ENCODE measurements at places on chromosomes 3 and 15.

GRCh38 chr3:159234306-159234705, 432.5 kb downstream of the MFSD1 start:
- DNase-seq: no peak

DNA sequence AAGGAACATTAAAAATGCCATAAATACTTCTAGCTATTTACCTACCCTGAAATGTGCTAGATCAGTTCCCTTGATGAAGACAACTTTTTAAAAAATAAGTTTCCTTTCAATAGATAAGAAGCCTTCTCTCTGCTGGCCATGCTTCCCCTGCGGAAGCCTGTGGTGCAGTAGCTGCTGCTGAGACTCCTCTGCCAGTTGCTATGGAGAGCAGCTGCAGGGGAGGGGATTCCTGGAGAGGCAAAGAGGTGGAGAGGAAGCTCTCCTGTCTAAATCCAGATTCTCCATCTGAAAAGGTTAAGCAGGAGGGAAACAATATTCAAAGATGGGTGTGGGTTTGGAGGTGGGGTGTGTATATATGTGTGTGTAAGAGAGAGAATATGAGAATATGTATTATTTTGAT, 69.8 kb upstream of the BFSP2 start:
- no peak for DNase-seq

- DNase-seq: no peak
Measured at GRCh38 chr3:172808969-172809546, 58.5 kb downstream of the ECT2 start.

DNA sequence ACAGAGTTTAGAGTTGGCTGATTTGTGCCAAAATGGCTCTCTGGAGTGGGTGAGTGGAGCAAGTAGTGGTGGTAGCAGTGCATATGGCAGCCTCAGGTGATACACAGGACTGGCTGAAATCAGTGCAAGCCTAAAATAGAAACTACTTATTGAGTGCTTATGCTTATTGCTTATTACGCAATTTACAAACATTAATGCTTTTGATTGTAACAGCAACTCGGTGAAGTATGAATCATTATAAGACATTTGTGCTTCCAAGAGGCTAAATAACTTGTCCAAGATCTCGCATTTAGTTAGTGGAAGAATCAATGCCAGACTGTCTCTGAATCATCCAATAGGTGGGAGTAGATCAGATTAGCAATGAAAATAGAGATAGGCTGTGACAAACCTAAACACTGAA, 353.8 kb downstream of the NAALADL2 start:
- no peak for DNase-seq

GRCh38 chr3:68984011-68984530, 29.4 kb downstream of the EOGT start:
- DNase-seq: no peak

GRCh38 chr3:17846466-17846865, 104.0 kb upstream of the TBC1D5 start:
- no peak for DNase-seq

GRCh38 chr3:32440611-32441350, 49.1 kb downstream of the CMTM7 start:
- DNase-seq: no peak

GRCh38 chr3:63193647-63194046, 84.5 kb upstream of the SYNPR start:
- no peak for DNase-seq

DNA sequence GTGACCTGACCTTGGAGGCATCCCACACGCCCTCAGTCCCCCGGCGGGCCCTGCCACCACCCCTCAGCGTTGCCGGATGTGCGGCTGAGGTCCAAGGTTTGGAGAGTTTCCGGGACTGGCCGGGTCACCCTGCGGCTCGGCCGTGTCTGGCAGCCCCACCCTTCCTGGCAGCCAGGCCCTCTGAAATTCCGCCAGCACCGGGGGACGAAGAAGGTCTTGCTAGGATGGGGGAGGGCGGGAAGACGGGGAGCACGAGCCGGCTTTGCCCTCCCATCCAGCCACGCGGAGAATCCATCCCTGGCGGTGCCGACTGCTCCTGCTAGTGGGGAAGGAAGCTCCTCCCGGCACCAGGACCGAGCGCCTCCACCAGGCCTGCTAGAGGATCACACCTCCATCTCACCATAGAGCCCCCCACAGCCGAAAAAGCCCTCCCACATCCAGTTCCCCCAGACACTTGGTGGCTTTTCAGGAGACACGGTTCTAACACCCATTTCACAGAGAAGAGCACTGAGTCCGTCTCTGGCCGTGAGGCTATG, 81.5 kb downstream of the CPN2 start:
- no peak for DNase-seq

Measured in stimulated activated CD4-positive, alpha-beta T cell treated with anti-CD3 and anti-CD28 coated beads, Interleukin-1b, Interleukin-23, amount 100 ng/mL, for 48 hours (primary cell).